Activated CD8-positive, alpha-beta memory T cell treated with anti-CD3 and anti-CD28 coated beads for 1 hour (primary cell): ENCODE measurements at places on chromosomes 6 and 20.

DNA sequence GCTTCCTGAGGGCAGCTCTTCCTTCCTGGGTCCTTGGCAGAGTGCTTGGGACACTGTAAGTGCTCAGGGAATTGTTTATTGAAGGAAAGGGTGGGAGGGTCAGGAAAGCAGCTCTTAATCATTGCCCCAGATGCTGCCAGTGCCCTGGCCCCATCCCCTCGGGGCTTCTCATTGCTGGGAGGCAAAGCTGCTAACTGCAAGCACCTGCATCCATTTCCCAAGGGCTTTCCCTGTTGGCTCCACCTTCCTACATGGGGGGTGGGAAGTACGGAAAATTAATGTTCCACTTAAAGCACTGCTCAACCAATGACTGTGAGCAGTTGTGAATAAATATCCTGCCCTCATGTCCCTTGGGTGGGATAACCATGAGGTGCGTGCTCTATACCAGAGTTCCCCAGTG is 56.4 kb downstream of the NDUFAF5 start:
- DNase-seq = no peak

GRCh38 chr6:161498359-161498758 is 224.5 kb upstream of the AGPAT4 start:
- no peak for DNase-seq

GRCh38 chr20:10671221-10671918 is 2.4 kb downstream of the JAG1 start:
- no peak for DNase-seq

- DNase-seq = no peak
Observed at GRCh38 chr6:151733680-151734320, 73.7 kb upstream of the ESR1 start.

DNA sequence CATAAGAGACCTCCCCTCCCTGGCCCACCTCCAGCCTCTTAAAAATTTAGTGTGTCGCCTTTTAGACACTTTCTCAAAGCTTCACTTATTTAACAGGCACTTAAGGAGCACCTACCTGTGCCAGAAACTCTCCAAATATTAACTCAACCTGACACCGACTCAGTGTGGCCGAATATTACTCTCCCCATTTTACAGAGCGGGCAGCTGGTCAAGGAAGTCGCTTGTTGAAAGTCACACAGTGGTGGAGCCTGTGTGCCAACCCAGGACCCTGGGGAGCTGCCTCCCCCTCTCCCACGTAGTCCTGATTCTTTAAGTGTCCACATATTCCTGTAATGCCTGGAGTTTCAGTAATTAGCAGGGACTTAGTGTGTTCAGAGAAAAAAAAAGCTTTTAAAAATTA is 1.0 kb upstream of the PMEPA1 start:
- DNase-seq = no peak

GRCh38 chr20:40280616-40281015 is 408.4 kb downstream of the MAFB start:
- DNase-seq = no peak

DNA sequence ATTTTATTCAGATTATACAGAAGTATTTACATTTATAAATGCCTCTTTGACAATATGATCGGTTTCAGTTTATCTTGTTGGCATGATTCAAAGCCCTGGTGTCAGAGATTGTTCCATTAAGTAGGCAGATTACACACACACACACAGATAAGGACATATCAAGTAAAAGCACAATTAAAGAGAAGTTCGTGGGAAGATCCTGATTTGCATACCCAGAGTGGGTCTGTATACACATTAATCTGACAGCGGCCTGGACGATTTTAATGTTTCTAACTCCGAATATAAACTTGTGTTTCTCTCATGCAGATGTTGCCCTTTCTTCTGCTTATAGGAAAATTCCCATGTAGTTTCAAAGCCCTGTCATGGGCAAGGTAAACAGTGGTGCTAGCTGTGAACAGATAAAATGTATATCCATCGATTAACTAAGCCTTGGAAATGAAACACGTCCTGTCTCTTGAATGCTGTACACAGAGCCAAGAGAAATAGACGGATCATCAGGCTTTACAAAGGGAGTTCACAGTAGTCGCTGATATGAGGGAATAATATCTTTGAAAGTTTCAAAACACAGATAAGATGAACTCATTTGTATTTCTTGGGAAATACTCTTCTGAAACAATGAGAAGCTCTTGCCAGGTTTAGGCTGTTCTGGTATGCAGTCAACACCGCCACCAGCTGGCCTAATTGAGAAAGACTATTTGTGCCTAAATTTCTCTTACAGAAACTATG is 108.2 kb upstream of the GMDS start:
- peak; percentile 5 for DNase-seq

DNA sequence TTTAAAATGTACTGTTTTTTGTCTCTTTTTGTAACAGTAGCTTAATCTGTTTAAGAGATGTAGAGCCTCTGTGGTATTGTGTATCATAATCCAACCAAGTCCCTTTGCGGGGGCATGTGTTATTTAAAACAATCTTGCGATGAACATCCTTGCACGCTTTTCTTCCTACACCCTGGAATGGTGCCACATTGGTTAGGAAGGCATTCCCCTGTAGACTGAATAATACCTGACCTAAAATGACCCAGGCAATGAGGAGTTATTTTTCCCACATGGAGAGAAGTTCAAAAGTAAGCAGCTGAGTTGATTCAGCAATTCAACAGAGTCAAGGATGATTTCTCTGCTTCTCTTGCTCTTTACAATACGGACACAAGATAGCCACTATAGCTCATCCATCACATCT is 142.0 kb upstream of the PMEPA1 start:
- DNase-seq = no peak

- no peak for DNase-seq
Observed at GRCh38 chr20:32050851-32051556, 1.0 kb upstream of the HCK start.

- no peak for DNase-seq
Observed at GRCh38 chr6:142013875-142014495, 118.7 kb upstream of the GJE1 start.

DNA sequence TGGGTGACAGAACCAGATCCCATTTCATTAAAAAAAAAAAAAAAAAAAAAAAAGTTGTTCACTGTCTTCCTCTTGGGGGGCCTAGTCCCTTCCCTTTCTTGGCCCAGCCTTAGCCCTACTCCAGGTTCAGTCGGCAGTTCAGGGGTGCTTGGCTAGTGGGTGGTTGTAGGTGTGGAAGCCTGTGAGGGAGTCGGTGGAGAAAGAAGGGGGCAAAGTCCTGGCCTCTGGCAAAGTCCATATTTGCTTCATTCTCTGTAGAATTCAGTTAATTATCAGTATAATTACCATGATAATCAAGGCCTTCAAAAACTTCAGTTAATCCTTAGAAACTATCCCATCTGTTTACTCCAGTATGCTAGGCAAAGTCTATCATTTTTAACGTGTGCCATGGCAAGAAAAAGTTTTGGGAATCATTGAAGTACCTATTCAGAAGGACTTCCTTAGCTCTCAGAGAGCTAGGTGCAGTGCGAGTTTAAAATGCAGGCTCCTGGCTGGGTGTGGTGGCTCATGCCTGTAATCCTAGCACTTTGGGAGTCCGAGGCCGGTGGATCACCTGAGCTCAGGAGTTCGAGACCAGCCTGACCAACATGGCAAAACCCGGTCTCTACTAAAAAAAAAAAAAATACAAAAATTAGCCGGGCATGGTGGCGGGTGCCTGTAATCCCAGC is 205.7 kb upstream of the ARG1 start:
- no peak for DNase-seq

DNA sequence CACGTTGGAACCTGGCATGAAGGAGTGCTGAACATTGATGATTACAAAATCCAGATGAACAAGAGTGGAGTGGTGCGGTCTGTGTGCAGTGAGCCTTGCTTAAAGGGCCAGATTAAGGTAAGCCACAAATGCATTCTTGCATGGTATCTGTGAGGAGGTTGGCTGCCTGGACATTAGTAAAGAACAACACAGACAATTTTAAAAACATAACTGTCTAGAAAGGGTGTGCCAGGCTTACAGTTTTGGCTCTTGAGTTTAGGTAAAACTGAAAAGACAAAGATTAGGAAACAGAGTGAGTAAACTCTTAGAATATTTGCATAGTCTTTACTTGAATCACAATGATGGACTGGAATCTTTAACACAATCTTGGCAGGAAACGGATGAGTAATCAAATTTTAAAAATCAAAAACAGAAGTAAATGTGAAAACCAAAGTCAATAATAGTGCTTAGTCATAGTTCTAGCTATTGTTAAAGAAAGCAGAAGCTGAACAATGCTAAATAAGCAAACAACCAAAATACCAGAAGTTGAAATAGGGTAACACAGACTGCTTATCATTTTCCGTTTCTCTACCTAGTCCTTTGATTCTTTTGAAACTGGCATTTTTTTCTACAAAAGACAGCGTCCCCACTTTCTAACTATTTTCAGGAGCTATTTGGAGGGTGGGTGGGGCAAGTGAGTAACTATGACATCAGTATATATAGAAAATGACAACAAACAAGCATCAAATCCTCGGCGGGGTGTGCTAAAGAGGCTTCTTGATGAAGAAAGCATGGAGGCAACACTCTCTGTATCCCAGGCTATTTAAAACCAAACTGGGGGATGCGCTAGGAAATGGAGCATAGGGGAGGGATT is 185.8 kb upstream of the RAB32 start:
- DNase-seq = no peak

DNA sequence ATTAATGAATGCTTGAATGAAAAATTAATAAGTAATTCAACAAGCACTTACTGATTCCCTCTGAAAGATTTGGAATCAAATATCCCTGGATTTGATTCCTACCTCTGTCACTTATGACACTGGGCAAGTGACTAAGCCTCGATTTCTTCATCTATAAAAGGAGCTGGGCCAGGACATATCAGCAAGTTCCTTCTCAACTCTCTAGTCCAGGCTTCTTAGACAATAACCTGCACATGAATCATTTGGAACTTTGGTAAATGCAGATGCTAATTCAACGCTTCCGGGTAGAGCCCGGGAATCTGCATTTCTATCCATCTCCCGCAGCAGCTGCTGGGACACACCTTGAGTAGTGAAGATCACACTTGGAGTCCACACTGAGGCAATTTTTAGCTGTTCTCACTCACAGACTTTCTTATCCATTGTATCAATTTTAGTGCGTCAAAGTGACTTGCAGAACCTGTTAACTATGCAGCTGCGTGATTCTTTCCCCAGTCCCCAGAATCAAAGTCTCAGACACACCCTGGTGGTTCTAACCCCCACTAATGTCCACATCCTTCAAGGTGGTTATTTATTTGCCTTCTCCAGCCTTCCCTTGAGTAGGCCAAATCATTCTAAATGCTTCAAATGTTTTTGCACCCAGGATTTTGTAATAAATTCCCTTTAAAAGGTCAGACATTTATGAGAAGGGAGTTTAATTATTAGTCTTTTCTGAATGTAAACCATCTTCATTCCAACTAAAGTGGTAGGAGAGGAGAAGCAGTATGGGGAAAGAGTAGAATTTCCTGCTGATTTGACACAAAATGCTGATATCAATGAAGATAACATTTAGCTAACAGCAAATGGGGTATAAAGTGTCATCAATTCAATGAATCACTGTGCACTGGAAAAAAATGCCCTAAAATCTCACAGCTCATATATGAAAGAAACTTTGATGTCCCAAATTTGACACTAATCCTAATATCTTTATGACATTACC is 26.0 kb upstream of the CCND3 start:
- no peak for DNase-seq
